Frontal cortex (tissue), 4 donors: ENCODE measurements at places on chromosomes 5 and 9.

DNA sequence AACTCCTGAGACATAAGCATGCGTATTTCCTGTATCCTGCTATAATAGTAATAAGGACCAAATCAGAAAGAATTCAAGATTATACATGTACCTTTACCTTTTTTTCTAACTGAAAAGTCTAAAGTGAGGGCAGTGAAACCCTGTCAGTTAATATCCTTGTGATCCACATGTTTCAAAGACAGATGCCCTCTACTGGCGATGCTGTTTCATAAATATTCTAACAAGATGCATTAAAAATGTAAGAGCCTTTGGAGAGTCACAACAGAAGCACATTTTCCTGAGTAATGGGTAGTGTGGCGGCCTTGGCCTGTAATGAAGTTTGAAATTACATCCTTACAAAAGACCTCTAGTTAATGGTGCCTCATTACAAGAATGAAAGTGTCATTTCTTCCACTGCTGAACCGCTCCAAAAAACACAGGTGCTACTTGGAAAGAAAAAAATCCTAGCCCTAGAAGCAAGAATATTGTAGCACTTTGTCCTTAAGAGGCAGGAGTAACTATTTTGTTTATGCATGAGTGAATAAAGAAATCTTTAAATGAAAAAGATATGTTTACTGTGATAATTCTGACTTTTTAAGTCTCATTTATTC lies 232.6 kb downstream of the EPB41L4A start:
- no peak for DNase-seq

- no peak for DNase-seq
These were observed 29.7 kb downstream of the SLC28A3 start for GRCh38 chr9:84310883-84311282.

- no peak for DNase-seq
These were observed 342.5 kb downstream of the SPATA31D1 start for GRCh38 chr9:82331079-82331478.

DNA sequence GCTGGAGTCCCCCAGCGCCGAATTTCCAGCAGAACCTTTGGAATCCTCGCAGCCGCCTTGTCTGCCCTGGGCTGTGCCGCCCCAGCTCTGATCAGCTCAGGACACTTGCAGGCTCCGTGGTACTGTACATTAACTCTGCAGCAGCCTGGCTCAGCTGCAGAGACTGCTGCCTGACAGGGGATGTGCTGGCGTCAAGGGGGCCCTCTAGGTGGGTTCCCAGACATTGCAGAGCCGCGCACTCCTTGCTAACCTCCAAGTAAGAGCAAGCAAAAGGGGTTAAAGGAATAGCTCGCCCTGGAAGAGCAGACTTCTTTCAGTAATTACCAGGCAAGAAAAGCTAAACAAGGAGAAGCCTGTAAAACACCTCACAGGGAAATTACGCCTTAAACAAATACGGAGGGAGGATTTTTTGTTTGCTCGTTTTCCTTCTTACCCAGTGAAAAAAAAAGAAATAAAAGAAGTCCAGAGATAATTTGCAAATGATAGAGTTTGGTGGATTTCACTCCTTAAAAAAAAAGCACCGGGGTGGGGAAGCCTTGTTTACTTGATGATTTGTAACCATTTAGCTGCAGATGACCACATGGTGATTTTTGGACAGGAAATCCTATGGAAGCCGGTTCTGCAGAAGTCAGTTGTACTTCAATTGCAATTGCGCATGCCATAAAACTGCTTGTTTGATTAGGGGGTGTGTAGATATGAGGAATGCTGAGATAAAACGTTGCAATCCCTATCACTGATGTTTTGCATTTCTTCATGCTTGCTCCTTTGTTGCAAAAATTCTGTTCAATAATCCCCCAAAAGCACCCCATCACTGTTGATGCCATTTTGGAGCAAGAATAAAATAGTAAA lies 305.8 kb downstream of the PDE4D start:
- peak; percentile 43 for DNase-seq

- DNase-seq: no peak
These were observed 9.0 kb upstream of the DMRT3 start for GRCh38 chr9:967436-967835.

DNA sequence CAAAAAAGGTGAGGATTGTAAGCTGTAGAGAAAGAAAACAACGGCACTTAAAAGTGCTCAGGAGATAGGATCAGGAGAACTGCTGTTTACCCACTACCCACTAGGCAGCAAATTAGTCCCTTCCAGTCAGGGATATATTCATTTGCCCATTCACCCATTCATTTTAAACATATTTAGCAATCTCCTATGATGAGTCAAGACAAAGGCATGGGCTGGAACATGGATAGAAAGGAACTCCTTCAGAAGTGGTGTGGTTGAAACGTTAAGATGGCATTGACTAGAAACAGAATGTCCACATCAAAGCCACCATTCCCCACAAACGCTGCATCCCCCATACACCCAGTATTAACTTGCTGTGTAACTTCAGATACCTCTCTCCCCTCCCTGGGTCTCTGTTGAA lies 225.7 kb downstream of the ASTN2 start:
- no peak for DNase-seq

- DNase-seq: peak; percentile 98
These were observed at the start of gene NCS1 for GRCh38 chr9:130172161-130172857. Gene NCS1, plus strand, starts transcription at chr9:130172404. Its CDS starts 260 bp downstream, at chr9:130172664.

- DNase-seq: no peak
These were observed 107.8 kb downstream of the NR6A1 start for GRCh38 chr9:124663046-124663961.

- no peak for DNase-seq
These were observed 176.7 kb upstream of the ADAMTSL1 start for GRCh38 chr9:18297056-18297841.

DNA sequence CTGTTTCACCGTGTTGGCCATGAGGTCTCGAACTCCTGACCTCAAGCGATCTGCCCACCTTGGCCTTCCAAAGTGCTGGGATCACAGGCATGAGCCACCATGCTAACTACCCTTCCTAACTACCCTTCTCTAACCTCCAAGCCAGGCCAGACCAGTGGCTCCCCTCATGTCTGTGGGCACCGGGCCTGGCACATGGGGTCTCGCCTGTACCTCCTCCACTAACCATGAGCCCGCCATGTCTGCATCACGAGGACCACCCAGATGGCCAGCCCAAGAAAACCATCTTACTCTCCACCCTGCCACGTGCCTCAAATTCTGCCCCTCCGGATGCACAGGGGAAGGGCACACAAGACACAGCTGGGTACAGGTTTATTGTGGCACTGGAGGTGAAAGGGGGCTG lies 9.6 kb upstream of the DBN1 start:
- no peak for DNase-seq

DNA sequence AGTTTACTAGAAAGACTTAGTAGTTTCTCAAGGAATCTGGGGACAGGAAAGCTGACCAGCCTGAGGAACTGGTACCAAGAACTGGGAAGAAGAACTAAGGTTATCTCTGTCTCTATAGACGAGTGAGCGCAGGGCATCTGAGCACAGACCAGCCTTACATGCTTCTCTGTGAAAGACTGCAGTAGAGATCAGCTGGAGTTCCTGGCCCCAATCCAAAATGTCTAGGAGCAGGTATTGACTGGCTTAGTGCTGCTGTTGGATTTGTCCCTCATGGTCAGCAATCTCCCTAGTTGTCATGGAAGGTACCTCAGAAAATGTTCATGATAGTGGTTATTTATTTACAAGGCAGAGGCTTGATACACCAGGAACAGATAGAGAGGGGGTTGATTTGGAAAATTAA lies 13.3 kb downstream of the NUP214 start:
- DNase-seq: no peak

GRCh38 chr5:119292701-119293515 lies 62.9 kb upstream of the TNFAIP8 start:
- DNase-seq: no peak

DNA sequence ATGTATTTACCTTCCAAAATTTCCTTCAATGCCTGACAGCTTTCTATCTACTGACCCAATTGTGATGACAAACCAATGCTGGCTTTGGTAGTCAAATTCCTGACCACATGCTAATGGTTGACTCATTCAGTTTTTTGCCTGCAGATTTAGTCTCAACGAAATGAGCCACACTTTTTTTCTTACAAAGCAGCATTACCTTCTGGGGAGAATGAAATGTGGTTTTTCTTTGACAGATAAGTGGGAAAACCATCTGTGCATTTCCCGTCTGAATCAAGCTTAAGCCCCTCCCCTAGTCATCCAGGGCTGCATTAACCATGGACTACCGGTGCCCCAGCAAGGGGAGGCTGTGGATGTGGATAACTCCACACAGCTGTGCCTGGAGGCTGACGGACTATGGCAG lies 99.6 kb upstream of the TAF11L2 start:
- DNase-seq: no peak

DNA sequence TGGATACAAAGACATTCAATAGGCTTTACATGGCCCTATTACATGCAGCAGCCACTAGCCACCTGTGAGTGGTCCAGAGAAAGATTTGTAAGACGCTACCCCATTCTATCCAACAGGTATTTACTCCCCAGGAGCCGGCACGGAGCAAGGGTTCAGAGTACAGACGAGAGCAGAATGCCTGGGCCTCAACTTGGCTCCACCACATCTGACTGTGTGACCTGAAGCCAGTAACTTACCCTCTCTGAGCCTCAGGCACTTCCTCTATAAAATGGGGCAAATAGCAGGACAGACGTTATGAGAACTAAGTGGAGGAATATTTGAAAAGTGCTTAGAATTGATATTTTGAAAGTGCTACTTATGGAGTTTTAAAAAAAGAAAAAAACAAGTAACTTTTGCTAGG lies 100.0 kb downstream of the TLE1 start:
- DNase-seq: no peak

GRCh38 chr9:108244686-108245085 lies 611.1 kb downstream of the ACTL7B start:
- DNase-seq: no peak

GRCh38 chr5:57495285-57496086 lies 12.9 kb upstream of the ACTBL2 start:
- DNase-seq: no peak

GRCh38 chr5:150175536-150175935 lies 9.0 kb downstream of the CDX1 start:
- no peak for DNase-seq

GRCh38 chr9:134606951-134607731 lies 34.5 kb upstream of the COL5A1 start:
- DNase-seq: no peak

DNA sequence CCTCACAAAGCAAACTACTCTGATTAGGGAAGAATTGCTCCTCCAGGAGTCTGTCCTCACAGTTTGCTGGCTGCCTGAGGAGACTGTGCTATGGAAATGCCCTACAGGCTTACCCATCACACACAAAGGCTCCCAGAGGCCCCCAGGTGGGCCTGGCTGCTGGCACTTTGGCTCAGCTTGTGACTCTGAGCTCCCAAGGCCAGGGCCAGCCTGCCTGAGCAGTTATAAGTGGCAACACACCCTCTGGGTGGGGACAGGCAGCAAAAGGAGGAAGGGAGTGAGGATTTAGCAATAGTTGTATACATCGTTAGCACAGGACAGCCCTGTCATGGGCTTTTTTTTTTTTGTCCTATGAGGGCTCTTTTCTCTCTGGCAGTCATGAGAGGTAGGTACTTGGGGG lies 103.5 kb downstream of the DAPK1 start:
- no peak for DNase-seq

- no peak for DNase-seq
These were observed 7.6 kb upstream of the TMEM252 start for GRCh38 chr9:68548241-68548640.

DNA sequence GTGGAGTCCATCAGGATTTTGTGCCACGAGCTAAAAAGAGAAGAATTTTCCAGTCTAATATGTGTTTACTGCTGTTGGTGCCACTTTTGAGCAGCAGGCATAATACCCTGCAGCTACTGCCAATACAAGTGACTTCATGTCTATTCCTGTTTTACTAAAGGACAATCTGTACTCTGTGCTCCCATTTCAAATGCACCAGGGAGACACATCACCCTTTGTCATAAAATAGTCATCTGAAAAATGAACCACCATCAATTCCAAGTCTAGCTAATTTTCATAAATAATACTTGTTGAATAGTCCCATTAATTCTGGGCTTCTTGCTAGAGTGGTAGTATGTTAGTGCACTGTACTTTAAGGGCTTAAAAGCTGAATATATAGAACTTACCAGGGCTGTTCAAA lies 8.9 kb upstream of the PKD2L2 start:
- no peak for DNase-seq

DNA sequence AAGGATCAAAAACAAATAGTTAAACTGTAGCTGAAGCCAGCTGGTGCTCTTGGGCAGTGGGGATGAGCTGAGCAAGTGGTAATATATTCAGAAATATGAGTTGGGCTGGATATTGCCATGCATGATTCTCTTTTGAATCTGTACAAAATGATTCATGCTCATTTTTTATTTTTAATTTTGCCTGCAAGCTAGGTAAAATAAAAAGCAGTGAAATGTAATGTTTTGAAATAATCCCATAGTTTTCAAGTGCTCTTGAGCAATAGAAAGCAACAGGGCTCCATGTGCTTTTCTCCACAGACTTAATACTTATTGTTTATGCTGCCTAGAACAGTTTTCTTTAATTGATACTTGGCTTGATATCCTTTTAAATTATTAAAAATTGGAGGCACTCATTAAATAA lies 489.3 kb downstream of the TLE4 start:
- DNase-seq: no peak

- DNase-seq: no peak
These were observed 7.6 kb downstream of the TMEM174 start for GRCh38 chr5:73180566-73180965.

DNA sequence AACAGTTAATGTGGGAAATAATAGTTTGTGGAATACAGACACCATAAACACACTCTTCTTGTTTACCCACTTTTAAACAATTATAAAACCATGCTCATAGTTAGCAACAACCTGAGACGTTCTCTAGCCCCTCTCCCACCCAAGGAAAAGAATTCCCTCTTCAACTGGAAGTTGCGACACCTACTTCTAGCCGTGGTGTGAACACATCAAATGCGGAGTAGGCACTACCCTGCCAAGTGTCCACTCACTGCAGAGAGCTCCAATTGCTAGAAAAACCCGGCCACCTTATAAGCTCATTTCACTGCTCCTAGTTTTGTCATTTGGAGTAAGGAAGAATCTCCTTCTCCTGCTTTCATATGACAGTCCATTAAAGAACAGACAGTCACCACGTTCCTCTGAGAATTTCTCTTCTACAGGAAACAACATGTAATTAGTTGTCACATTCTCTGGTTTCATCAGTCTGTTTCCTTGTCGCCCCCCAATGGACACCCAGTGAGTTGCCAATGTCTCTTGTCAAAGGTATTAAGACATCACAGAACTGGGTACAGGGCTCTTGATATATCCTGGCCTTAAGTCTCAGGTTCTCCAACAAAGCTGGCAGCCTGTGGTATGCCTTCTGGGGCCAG lies 47.3 kb downstream of the PRLR start:
- no peak for DNase-seq
